ENCODE measurements at places on chromosomes 3 and 15.
A peak's percentile ranks its signal among the peaks of the same experiment; 100 is the strongest.

DNA sequence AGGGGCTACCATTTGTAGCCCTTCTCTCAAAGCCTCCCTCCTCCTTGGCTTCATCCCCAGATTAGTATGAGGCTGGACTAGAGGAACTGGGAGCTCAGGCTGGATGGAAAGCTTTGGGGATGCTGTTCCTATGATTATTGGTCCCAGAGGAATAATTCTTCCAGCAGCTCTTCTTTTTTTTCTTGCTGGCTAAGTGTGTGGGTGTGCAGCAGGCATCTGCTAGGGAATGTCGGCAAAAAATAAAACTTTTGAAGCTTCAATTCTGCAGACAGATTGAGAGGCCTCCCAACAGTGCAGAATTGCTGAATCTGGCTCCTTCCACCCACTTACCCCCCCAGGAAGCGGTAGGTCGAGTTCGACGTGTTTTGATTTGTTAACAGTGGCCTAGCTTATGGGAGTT is 138.5 kb upstream of the ANKRD28 start:
- no peak for DNase-seq

DNA sequence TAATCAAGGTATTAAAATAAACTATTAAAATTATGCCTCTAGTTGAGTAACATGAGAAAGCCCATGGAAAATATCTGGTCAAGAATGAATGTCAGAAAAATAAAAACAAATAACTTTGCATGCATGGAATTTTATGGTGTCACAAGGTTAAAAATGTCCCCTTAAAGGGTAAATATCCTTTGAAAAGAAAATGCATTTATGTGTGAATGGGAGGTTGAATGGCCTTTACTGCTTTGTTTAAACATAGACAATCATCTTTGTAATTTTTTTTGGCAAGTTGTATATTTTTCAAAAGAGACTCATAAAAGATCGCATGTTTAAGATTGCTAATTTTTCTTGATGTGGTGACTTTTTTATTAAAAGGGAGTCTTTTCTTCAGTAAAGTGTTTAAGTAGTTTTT is 564.2 kb downstream of the NR2F2 start:
- no peak for DNase-seq

DNA sequence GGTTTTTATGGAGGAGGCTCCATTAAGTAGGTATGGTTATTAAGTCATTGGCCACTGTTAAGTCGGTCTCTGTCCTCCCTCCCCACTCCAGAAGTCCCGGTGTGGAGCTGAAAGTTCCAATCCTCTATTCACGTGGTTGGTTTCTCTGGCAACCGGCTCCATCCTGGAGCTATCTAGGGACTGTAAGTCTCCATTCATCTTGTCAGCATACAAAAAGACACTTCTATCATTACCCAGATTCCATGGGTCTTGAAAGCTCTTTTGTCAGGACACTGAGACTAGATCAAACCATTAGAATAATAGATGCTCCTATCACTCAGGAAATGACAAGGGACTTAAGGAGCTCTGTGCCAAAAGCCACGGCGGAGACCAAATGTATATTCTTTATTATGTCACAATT is 110.3 kb downstream of the PIK3CB start:
- DNase-seq, result no peak

DNA sequence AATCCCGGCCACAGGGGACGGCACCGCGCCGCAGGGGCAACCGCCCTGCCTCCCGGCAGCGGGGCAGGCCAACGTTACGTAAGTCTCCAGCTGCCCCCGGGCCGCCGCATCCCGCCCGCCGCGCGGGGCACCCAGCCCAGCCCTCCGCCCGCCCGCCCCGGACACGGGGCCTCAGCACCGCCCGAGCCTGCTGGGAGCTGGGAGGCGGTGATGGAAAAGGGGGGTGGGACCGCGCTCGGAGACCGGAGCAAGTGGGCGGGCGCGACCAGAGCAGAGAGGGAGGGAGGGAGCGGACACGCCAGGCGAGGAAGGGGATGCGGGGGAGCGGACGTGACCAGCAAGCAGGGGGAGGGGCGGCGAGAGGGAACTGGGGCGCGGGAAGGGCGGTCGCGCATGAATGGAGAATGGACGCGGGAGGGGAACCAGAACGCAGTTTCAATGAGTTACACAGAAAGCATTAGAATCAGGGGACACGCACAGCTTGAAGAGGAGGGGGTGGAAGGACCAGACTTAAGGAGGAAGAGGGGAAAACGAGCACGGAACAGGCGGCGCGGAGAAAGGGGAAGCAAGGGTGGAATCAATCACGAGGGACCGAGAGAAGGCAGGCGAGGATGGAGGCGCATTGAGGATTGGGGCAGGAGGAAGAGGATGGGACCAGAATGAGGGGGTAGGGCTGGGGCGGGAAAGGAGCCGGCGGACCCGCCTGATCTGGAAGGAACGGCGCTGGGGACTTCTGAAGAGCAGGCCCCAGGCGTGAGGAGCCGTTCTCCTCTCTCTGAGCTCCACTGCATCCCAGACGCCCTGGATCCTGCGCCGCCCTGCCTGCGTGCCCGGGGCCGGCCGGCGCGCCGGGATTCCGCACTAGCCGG is 559 bp downstream of the PKM start:
- peak; percentile 92 for DNase-seq

GRCh38 chr15:83046558-83047127 is 20.4 kb downstream of the BTBD1 start:
- no peak for DNase-seq

DNA sequence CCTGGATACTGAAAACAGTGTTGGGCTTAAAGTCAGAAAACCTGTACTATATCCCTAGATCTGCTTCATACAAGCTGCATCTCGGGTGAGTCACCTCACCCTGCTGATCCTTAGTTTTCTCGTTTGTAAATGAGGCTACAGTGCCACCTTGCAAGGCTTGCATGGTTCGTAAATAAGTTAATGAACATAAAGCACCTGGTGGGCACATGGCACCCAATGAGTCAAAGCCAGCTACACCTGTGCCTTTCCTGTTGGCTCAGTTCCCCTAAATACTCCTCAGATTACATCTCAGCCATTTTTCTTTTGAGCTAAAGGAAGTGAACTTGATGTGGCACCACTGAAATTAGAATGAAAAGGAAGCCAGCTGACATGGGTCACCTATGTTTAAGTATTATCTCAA is 26.5 kb downstream of the RTP1 start:
- DNase-seq, result no peak

DNA sequence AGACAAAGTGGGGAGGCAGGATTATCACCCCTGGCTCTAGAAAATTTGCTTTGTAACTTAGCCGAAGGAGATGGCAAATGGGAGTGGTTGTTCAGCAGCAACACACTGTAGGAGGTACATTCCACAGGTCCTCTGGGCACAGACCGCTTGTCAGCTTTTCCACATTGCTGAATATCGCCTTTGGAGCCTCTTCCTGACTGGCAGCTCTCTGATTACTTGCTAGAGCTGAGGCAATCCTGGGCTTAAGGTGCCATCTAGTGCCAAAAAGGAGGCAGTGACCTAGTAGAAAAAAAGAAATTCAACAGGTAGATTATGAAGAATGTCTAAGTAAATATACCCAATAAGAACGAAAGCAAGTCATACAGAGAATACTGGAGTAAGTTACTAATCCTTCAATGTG is 13.1 kb upstream of the SCN5A start:
- DNase-seq, result no peak

GRCh38 chr3:102661707-102662497 is 227.1 kb downstream of the ZPLD1 start:
- DNase-seq, result no peak

GRCh38 chr15:81239190-81239589 is 42.5 kb downstream of the IL16 start:
- DNase-seq, result no peak

- DNase-seq, result no peak
Observed at GRCh38 chr15:50848349-50848748, 60.1 kb upstream of the AP4E1 start.

DNA sequence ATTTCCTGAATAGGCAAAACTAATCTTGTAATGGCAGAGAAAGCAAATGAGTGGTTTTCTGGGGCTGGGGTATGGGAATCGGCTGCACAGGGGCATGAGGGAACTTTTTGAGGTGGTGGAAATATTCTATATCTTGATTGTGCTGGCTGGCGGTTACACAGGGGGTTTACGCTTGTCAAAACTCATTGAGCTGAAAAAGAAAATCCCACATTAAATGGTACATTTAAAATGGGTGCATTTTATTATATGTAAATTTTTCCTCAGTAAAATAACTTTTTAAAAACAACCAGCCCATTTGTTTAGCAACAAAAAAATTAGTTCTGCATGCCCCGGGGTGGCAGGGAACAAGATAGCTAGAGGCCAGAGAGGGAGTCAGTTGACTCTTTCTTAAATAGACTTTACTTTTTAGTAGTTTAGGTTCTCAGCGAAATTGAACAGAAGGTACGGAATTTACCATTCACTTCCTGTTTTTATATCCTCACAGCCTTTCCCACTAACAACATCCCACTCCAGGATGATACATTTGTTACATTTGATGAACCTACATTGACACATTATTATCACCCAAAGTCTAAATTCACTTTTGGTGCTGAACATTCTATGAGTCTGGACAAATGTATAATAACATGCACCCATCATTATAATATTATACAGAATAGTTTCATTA is 41.2 kb upstream of the BCL2A1 start:
- no peak for DNase-seq

DNA sequence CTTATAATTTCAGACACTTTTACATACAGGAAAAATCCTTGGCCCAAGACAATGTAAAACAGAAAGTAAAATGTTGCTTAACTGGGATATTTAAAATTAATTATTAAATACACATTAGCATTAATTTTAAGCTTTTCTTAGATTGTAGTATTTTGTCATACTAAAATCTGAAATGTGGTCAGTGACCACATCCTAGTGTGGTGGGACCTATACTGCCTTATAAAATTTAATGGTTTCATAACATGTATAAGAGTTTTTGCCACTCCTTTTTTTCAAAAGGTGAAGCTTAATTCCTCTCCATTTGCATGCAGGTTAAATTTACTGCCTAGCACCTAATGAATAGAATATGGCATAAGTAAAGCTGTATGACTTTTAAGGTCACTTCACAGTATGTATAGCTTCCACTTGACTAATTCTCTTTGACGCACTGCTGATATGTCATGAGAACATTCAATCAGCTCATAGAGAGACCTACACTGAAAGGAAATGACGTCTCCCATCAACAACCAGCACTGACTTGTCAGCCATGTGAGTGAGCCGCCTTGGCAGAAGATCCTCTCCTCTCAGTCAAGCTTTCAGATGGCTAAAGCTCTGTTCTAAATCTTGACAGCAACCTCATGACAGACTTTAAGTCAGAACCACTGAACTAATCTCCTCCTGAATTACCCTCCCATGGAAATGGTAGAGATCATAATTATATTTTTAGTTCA is 847.8 kb downstream of the SI start:
- no peak for DNase-seq

- no peak for DNase-seq
Observed at GRCh38 chr3:190346541-190346940, 24.3 kb upstream of the CLDN1 start.

- DNase-seq, result no peak
Observed at GRCh38 chr3:169060037-169060436, 603.5 kb downstream of the MECOM start.

GRCh38 chr15:89293012-89293411 is 41.6 kb downstream of the POLG start:
- DNase-seq, result no peak

- no peak for DNase-seq
Observed at GRCh38 chr3:180523040-180523439, 78.9 kb upstream of the TTC14 start.

DNA sequence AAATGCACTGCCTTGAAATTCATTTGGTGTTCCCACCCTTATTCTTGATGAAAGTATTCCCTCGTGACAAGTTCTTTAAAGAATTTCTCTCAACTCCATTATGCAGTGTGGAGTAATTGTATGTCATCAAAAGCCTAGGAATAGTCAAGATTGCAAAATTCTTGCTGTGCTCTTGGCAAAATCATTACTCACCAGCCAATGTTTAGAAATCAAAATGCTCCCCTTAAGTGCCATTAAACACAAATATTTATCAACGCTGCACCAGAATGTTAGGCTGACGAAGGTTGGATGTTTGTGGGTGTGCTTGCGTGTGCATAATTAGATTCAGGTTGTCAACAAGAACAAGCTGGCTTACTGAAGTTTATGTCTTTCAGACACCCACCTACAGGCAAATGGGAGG is 40.5 kb downstream of the SST start:
- DNase-seq, result no peak

DNA sequence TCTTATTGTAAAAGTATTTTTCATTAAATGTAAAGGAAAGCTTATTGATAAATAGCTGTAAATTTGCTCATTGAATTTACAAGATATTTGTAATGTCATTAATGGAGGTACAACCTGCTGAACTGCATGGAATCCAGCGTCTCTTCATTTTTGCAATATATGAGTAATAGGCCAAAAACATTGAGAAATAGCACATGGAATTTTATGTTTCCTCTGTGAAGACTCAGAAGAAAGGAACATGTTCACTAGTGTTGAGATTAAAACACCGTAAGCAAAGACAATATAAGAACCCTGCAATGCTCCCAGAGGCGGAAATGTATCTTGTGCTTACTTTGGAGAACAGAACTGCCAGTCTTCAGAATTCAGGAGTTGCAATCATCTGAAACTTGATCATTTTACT is 167.6 kb downstream of the ALDH1A2 start:
- no peak for DNase-seq

- no peak for DNase-seq
Observed at GRCh38 chr3:36663666-36664291, 100.6 kb downstream of the DCLK3 start.

DNA sequence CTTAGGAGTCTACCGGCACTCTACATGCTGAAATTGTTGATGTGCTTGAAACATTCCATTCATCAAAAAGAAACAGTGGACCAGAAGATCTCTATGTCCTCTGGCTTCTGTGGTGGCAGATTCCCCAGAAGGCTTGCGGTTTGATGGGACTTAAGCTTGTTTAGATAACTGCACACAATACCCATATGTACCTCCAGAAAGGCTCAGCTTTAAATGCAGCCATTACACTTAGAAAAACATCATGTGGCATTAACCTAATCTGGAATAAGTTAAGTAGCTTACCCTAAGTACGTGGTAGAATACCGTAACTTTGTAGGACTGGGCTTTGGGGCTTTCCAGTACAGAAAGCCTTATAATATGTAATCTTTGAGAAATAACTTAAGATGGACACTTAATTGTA is 187.3 kb downstream of the RBMS3 start:
- no peak for DNase-seq

- DNase-seq, result no peak
Observed at GRCh38 chr3:194204042-194204987, 68.4 kb downstream of the HES1 start.

- peak; percentile 66 for DNase-seq
Observed at GRCh38 chr3:111610612-111611054, 15.5 kb upstream of the ZBED2 start.

DNA sequence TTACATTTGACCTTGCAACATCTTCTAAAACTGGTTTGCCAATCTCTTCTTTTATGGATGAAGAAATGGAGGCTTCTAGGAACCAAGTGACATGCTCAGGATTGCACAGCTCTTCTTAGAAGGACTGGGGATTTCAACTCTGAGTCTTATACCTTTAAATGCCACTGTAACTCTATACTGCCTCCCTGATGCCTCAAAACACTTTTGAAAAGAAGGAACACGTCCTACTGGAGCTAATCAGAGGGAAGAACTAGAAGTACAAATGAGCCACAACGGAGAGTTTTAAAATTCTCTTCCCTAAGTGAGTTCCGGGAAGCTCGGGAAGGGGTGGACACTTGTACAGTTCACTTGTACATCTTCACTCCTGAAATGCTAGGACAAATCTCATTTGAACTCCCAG is 949 bp upstream of the MITF start:
- no peak for DNase-seq

- no peak for DNase-seq
Observed at GRCh38 chr3:78101384-78101783, 1061.5 kb downstream of the ROBO2 start.

- no peak for DNase-seq
Observed at GRCh38 chr15:28881170-28881569, 4.6 kb upstream of the APBA2 start.

GRCh38 chr3:129967761-129968160 is 6.8 kb upstream of the TRH start:
- no peak for DNase-seq

All from activated effector memory CD4-positive, alpha-beta T cell treated with anti-CD3 and anti-CD28 coated beads, Interleukin-2, amount 50 U/mL, for 16 hours (primary cell).